ENCODE measurements at places on chromosomes 7 and 10. TPM values are rescaled to one million over a fixed set of nuclear protein-coding genes. Genes with fewer than 3 reads are reported as not detected.

- peak; percentile 42 for DNase-seq
Measured at GRCh38 chr7:1086588-1087464, 1.1 kb upstream of the GPER1 start.

GRCh38 chr7:45902820-45903219, 14.5 kb downstream of the IGFBP1 start:
- DNase-seq: no peak

DNA sequence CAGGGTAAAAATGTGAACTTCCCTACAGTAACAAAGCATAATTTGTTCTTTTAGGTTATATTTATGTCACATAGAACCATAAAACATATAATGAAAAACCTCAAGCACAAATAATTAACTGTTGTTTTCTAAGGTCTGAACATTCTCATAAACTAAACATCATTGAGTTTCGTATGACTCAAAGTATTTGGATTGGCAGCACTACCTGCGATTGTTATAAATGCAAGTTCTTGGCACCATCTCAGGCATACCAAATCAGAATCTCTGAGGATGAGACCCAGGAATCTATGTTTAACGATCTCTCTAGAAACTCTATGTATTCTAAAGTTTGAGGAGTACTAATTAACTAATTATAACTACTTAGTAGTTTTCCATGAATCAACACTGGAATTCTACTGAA, 22.5 kb downstream of the ORC5 start:
- no peak for DNase-seq

The ZNF107 gene
- total RNA-seq: 3.6 TPM

The ZNF117 gene
- total RNA-seq: 2.9 TPM

The THSD7A gene
- total RNA-seq: 0.18 TPM

The HOXA4 gene
- total RNA-seq: 1.1 TPM

Data from IMR-90 (cell line).